ENCODE measurements at places on chromosomes 13 and 19.

DNA sequence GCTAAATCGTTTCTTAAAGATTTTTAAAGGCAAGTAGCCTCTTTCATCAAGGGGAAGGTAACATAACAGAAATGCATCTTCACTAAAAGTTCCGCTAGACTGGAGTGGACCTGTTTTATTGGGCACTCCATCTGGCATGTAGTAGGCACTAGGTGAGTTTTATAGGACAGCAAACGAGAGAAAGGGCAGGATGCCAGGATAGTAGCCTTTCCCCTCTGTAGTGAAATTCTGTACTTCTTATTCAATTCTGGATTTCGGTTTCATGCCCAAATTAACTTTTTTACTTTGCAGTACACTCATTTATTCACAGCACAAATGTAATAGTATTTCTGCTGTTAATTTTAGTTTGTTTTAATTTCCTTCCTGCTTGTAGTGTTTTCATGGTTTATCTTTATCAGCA is 45.2 kb downstream of the GPR180 start:
- DNase-seq = no peak

GRCh38 chr13:56736966-56737365 is 403.8 kb upstream of the PRR20A start:
- no peak for DNase-seq

GRCh38 chr13:75864718-75865117 is 228.6 kb downstream of the LMO7 start:
- DNase-seq = peak; percentile 61

DNA sequence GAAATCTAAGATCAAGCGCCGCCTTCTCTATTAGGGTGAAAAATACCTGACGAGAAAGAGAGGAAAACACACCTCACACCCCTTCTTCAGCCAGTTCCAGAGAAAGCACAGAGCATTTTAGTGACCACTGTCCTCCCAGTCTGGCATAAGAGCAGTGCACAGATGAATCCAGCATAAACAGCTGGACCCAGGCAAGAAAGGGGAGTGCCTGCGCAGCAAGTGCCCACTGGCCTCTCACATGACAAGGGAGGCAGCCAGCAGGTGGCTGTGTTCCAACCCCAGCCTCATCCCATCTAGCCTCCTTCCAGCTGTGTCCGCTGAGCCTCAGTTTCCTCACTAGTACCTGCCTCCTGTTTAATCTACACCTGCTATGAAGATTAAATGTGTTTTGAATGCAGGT is 8.0 kb downstream of the MED26 start:
- no peak for DNase-seq

GRCh38 chr13:65868099-65868498 is 1362.0 kb downstream of the PCDH9 start:
- no peak for DNase-seq

GRCh38 chr13:30593001-30593400 is 24.7 kb upstream of the USPL1 start:
- no peak for DNase-seq

DNA sequence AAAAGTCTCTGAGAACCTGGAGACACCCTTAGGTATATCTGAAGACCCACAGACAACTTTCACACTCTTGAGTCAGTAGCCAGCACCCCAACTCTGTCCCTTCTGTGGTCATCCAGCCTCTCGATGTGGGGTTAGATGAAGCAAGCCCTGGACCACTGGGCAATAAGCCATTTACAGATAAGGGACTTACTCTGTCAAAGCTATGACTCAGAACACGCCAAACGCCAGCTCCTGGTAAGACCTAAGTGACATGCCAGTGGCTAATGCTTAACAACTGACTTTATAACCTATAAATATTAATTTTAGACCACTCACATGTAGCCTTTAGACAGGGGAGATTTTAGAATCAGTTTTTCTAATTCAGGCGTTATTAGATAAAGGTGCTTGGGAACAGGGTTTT is 85.7 kb downstream of the SHISA2 start:
- DNase-seq = no peak

DNA sequence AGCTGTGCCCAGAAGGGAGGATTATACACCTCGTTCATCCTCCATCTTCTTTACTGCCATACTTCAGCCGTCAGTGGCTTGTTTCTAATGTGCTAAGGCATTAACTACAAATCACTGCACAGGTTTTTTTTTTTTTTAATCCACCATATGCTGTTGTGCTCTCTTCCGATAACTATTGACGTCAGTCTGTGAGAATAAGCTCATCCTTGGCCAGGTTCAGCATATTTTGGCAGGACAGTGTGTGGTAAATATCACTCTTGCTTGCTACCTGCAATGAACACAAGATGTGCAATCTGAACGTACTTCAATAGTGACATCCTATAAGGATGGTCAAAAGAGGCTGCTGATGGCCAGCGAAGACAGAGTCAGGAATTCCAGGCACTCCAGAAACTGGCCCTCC is 2030.7 kb upstream of the PCDH20 start:
- no peak for DNase-seq

- DNase-seq = peak; percentile 94
Measured at GRCh38 chr13:30341815-30342570, 34.6 kb upstream of the KATNAL1 start.

DNA sequence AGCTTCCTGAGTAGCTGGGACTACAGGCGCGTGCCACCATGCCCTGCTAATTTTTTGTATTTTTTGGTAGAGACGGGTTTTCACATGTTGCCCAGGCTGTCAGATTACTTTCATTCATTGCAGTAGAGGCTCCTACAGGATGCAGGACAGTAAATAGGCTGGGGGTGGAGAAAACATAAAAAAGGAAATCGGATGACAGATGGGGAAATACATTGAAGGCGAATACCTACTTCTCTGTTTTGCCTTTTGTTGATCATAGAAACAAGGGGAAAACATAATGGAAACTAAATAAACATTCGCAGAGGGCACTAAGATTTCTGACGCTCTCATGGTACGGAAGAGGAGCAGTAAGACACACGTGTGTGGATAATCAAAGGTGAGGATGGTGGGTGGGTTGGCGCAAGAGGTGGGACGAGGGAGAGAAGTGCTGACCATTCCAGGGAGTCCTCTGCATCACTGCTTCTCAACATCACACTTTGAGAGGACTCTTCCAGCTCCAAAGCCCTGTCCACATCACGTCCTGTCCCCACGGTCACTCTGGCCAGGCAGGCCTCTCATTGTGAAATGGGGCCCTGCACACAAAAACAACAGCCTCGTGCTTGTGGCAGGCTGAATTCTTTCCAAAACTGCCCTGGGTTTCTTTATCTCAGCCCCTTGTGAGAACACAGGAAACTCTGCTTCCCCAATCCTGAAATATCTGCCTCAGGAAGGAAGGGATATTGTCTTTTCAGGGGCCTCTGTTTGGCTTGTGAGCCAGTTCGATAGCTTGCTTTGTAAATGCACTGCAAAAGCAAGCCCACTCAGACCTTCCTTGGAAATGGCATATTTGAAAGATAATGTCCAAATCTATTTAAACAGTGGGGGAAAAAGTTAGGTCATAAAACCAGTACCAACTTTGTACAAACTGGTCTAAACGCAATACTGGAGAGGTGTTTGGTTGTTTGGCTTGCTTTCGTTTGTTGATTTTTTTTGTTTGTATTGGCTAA is 188.5 kb downstream of the FOXO1 start:
- no peak for DNase-seq

DNA sequence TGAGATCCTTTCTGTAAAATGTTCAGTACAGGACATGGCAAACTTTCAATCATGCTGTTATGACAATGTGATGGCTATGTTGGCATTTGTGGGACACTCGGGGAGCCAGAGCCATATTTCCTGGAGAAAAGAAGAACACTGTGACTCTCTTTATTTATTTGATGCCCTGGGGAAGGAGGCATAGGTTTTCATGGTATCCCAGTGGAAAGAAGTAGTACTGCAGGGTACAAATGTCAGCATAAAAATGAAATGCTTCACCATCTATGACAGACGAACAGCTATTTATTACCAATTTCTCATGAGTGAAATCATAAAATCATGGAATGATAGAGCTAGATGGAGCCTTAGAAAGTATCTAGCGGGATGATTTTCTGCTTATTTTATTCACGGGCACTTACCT is 217.1 kb downstream of the COL4A1 start:
- no peak for DNase-seq

- no peak for DNase-seq
Measured at GRCh38 chr13:46206143-46206542, 5.6 kb upstream of the LRRC63 start.

All from astrocyte of the spinal cord (primary cell).